ENCODE measurements at places on chromosomes 4 and X.

DNA sequence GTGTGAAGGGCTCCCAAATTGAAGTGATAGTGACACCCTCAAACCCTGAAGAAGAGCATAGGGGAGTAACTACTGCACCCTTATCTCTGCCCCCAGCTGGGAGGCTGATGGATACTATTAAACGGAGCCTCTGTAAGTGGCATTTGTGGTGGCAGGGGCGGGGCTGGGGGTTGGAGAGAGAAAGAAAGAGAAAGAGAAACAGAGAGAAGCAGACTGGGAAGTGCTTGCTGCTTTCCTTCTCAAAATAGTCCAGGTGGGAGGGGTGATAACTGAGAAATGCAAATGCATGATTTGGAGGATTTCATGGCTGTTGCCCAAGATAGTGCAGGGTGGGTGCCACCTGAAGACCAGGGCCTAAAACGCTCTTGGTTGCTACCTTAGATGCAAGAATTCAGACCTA, 253.5 kb upstream of the GATB start:
- DNase-seq, result no peak

DNA sequence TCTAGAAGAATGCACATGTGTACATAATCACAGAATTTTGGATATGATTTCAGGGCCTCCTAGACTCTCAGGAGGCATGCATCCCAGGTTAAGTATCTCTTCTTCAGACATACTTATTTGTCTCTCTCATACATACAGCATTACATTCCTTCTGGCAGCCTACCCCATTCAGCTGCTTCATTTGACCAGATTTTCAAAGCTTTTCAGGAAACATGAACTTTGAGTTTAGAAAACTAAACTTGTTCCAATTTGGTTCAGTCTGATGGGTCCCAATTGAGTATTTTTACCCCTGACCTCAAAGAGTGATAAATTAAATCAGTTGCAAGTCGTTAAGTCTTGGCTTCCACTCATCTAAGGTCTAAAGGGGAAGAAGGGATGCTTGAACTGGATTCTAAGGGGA, 330.9 kb downstream of the ARHGAP24 start:
- DNase-seq, result no peak

DNA sequence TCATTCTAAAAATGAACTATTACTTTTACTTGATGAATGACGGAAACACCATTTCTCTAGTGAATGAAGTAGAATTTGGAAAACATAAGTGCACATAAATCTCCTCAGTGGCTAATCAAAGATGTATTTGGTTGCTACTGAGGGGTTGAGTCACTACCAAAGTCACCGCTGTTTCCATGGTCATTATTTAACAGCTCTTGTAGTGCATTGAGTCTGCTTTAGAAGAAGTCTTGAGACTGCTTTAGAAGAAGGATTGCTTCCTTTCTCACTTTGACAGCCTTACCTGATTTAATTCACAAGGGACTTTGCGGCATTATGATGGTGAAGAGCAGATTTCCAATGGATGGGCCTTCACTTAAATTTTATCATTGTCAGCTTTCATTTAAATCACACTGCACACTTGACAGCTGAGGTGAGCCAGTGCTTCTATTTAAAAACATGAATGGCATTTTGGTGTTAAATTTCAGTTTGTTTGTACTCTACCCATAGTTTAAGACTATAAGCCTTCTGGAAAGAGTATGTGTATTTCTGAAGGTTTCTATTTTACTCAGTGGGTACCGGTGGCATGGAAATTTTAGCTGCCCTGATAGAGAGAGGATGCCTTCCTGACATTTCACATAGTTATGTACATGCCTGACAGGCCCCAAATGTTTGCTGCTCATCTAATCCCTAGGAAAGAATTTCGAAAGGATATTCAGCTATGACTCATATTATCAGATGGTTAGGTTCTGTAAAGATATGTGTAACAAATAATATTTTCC, 9.5 kb downstream of the ASB5 start:
- no peak for DNase-seq

- DNase-seq, result no peak
Observed at GRCh38 chr4:142085513-142086292, 449.3 kb downstream of the IL15 start.

- no peak for DNase-seq
Observed at GRCh38 chrX:47361538-47362511, 8.6 kb upstream of the ZNF157 start.

DNA sequence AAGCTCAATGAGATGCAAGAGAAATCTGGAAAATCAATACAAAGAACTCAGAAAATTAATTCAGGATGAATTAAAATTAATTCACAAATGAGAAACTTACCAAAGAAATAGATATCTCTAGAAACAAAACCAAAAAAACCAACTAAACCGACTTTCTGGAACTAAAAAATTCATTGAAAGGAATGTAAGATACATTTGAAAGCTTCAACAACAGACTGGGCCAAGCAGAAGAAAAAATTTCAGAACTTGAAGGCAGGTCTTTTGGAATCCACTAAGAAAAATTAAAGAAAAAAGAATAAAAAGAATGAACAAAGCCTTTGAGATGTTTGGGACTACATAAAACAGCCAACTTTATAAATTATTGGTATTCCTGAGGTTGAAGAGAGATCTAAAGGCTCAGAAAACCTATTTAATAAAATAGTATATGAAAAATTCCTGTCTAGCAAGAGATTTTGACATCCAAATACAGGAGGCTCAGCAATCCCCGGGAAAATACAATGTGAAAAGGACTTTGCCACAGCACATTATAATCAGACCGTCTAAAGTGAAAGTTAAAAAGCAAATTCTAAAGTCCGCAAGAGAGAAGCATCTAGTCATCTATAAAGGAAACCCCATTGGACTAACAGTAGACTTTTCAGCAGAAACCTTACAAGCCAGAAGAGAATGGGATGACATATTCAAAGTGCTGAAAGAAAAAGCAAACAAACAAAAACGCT, 44.2 kb downstream of the NAT8L start:
- DNase-seq, result no peak

GRCh38 chrX:41475591-41476241, 28.6 kb downstream of the NYX start:
- no peak for DNase-seq

DNA sequence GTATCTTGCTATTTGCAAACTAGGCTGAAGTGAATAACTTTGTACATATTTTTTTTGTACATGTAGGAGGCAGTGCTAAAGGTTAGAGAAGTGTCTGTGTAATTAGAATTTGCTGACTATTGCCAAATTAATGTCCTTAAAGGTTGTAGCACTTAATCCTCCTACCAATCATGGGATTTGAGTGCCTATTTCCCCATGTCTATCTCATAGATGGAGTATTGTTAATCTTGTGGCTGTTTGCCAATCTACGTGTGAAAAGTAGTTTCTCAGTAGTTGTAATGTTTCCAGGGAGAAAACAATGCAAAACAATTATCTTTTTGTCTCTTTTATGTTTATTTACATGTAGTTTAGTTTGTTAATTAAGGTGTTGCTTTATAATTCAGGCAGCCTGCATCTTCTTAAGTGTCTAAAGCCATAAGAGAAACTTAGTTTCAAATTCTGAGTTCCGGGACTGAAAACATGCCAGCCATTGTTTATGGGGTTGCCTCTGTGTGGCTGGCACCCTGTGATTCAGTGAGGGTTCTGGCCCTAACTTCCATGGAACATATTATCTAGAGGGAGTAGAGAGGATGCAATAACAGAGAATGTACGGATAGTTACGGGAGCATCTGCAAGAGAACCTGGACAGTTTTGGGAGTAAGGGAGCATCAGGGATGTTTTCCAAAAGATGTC, 142.4 kb downstream of the KLHL8 start:
- DNase-seq, result no peak

DNA sequence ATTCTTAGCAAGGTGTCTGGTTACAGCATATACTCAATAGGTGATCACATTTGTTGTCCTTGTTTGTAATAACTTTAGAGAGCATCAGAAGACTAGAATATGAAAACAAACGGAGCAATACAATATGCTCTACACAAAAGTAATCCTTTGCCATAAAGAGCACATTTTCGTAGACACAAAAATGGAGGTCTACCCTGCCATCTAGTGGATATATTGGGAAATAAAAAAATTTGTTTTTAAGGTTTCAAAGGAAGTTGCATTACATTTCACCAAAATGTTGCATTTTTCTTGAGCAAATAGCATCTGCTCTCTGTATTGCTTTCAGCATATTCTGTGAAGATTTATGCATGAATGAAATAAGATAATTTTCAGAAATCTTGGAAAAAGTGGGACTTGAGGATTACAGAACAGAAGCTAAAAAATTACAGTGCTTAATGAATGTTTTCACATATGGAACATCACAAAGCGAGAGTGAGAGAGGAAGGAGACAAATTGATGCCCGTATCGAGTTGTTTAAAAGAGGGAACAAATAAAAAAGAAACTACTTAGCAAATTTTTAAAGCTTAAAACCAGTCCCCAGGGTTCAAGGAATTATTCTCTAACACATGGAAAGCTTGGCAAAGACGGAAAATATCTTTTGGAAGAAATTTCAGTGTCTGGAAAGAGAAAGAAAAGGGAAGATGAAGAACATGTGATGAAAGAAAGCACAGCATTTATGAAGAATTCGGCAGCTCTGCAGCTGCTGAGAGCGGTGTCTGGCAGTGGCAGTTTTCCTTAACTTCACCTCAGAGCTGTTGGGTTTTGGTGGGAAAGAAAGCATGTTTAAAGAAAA, 390.1 kb downstream of the ANKRD50 start:
- no peak for DNase-seq

DNA sequence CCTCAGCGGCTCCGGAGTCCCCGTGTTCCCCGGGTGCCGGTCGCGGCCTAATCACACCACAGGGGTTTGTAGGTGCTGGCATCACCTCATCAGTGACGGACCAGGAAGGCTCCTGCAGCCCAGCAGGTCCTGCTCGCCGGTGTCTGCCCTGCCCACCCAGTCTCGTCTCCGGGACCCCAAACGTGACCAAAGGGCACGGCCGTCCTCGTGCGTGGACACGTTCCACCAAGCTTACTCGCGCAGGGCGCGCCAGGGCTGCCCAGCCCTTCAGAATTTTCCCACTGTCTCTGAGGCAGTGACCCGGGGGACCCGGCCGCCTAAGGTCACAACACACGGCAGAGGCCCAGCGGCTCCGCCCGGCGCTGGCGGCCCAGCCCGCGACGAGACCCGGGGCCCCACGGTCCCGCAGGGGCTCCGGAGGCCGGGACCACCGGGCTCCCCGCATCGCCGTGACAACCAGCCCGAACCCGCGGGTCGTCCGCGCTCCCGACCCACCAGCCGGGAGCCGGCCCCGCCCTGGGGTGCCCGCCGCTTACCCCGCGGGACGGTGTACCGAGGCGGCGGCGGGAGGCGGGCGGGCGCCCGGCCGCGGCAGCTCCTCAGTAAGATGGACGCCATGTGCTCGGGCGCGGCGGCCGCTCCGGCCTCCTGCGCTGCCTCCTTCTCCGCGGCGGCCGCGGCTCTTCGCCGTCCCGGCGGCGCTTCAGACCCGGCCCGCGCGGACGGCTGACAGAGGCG, 454 bp downstream of the LETM1 start:
- no peak for DNase-seq

- no peak for DNase-seq
Observed at GRCh38 chrX:123673813-123674212, 59.0 kb downstream of the THOC2 start.

DNA sequence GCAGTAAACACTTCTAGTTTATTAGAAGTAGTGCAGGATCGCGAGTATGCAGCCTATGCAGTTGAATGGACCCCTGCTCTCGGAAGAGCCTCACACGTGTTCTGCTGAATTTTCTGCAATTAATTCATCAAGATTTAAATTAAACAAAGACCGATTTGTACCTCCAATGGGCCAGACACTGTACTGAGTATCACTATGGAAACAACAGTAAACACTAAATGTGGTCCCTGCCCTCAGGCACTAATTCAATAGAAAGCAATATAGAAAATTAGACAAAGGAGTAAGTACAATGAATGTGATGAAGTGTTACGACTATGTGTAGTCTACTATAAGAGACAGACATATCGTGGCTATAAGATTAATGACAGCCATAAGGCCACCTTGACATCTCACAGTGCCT, 740.3 kb upstream of the FRG1 start:
- no peak for DNase-seq

DNA sequence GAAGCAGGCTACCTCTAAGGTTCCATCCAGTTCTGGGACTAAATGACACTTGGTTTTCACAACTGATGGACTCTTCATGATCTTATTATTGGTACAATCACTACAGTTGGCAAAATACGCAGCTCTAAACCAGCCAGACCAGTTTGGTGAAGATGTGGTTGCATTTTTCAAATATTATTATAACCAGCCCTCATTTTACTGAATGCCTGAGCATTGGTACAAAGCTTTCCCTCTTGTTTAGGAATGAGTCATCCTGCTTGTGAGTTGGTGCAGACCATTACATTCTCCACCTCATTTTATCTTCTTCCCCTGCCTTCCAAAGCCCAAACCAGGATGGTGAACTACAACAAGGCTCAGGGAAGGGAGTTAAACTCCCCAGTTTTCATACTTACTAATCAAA, 223.1 kb downstream of the KDR start:
- DNase-seq, result no peak

DNA sequence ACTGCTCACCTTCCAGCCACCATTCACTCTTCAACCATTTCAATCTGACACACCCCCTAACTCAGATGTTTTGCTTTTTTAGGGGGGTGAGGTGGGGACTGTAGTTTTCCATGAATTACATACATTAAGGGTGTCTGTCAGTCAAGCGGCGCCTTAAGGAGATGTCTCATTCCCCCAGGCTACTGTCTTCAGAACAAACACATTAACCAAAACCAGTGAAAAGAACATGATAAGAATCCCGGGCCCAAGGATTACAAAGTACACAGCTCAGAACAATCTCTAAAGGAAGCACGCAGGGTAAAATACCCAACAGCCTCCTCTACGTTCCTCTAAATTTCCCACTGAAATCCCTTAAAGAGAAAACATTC, 62.5 kb upstream of the IRF2 start:
- no peak for DNase-seq

- DNase-seq, result no peak
Observed at GRCh38 chr4:76515975-76516843, 81.2 kb downstream of the SHROOM3 start.

GRCh38 chr4:117971403-117971802, 62.9 kb upstream of the NDST3 start:
- DNase-seq, result no peak

GRCh38 chr4:151226004-151226932, 50.7 kb upstream of the PRSS48 start:
- no peak for DNase-seq

- DNase-seq, result no peak
Observed at GRCh38 chrX:113644426-113644825, 803.8 kb upstream of the AMOT start.

DNA sequence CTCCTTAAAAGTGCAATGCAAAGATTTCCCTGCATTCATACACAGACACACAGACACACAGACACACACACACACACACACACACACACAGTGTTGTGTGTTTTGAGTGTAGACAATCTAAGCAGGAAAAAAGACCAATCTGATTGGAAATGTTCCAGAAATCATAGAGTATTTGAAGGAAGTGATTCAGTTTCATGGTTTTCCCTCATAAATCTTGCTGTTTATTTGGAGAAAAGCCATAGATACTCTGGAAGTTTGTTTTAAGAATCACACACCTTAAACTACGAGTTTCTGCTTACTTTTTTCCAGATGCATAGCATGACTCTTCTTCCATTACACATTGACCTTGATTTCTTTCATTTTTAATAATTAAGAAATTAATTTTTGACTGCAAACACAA, 298.5 kb upstream of the BMP3 start:
- DNase-seq, result no peak

All from cortex of kidney (tissue), 1 donor.